T-helper 1 cell (primary cell): ENCODE measurements at places on chromosomes 12 and 14.

GRCh38 chr14:102234331-102235264 lies 70.4 kb downstream of the MOK start:
- no peak for DNase-seq

DNA sequence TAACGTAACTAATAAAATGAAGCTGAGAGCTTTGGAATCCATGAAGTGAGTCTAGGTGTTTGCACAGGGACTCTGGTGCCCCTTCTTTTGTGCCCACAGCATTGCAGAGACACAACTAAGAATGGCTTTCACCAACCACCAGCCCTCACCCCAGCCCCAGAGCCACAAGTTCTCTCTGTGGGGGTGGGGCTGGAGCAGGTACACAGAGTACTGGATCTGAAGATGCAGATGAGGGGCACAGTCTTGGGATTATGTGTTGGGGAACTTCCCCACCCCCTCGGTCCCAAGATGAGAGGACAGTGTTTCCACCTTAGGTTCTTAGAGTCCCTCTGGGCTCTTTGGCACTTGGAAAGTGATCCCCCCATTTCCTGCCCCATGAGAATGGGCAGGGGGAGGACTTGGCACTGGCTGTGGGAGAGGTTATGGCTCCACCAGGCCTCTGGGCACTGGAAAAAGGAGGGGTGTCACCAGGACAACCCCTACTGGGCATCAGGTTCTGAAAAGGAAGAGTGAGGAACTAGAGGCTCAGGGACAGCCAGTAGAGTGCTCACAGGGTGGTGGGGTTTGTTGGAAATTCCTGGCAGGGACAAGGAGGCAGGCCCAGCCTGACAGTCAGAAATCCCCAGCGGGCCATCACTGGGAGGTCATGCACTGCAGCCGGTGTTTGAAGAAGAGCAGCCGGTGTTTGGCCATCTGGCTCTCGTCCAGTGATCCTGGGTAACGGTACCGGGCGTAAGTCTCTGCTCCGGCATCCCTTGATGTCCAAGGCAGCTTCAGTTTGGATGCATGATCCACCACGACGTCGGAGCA lies 6.7 kb downstream of the B4GALNT1 start:
- no peak for DNase-seq

GRCh38 chr12:54590978-54591591 lies 2.6 kb upstream of the PPP1R1A start:
- no peak for DNase-seq

DNA sequence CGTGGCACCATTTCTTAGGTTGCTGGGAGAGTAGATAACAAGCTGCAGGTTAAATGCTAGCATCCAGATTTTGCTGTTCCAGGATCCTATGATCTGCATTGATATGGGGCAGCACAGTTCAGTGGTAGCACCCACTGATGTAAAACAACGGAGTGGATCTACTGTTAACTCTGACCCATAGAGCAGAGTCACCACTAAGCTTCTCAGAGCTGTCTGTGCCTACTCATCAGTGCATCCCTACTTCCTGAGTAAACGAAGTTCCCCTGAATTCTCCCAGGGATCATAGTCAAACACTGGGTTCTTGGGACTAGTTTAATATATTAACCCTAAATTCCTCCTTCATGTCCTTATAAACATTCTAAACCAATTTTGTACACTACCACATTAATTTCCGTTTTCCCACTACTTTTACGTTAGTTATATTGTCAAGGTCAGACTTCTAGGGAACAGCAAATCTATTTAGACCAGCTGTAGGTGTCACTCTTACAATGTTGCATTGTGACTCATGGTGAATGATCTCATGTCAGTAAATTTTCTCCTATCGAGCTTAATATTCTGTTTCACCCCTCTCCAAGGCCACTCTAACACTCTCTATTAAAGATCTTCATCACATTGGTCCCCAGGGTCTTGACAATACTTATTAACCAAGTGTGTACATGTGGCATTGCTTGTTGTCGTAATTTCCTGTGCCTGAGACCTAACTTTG lies 10.3 kb downstream of the RERGL start:
- no peak for DNase-seq

- DNase-seq = no peak
Observed at GRCh38 chr12:104294927-104295668, 8.4 kb upstream of the EID3 start.

- no peak for DNase-seq
Observed at GRCh38 chr12:84960918-84961317, 48.3 kb upstream of the SLC6A15 start.

GRCh38 chr12:133037207-133038005 lies at the start of gene ZNF84:
TSS of gene ZNF84 (plus strand) at chr12:133037509. CDS start at chr12:133041468, 3,959 bp downstream.
- peak; percentile 95 for DNase-seq

GRCh38 chr14:76268700-76269099 lies 107.2 kb upstream of the ESRRB start:
- no peak for DNase-seq

- no peak for DNase-seq
Observed at GRCh38 chr12:34395056-34396005, 373.0 kb downstream of the ALG10 start.

DNA sequence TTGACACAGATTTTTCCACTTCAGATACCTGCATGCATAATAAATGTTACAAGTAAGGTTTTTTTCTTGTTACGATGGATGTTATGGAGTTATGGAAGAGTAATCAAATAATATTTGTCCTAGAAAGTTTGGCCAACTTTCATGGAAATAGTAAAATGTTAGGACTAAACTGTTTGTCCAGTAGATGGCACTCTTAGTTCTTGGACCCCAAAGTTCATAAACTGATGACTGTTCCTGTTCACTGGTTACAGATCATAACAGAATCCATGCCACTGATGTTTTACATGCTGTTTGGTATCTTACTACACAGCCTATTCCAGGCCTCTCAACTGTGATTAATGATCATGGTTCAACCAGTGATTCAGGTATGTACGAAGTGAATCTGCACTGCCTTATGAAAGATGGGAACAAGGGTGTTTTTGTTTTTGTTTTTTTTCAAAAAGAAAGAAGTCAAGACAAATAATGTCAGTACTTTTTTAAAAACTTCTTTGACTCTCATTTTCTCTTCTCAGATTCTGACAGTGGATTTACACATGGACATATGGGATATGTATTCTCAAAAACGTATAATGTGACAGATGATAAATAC lies 48.8 kb upstream of the SLCO1C1 start:
- no peak for DNase-seq

- no peak for DNase-seq
Observed at GRCh38 chr14:52111583-52111982, 42.7 kb upstream of the NID2 start.

GRCh38 chr12:90627180-90627896 lies 327.6 kb downstream of the CCER1 start:
- DNase-seq = no peak

DNA sequence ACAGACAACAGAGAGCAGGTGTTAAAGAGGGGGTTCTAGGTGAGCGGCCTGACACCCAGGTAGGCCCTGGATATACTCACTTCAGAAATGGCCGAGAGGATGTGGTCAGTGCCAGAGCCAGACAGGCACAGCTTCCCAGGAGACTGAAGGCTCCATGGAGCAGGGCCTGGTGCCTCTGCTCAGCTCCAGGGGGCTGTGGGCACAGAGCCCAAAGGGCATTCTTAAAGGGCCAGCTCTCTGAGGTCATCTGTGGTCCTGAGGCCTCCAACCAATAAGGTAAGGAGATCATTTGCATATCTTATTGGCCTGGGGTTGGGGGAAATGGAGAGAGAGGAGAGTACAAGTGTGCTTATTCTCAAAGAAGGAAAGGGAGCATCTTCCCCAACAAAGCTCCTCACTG lies 9.7 kb upstream of the PCK2 start:
- no peak for DNase-seq

- DNase-seq = no peak
Observed at GRCh38 chr12:89962648-89963047, 254.0 kb upstream of the ATP2B1 start.

DNA sequence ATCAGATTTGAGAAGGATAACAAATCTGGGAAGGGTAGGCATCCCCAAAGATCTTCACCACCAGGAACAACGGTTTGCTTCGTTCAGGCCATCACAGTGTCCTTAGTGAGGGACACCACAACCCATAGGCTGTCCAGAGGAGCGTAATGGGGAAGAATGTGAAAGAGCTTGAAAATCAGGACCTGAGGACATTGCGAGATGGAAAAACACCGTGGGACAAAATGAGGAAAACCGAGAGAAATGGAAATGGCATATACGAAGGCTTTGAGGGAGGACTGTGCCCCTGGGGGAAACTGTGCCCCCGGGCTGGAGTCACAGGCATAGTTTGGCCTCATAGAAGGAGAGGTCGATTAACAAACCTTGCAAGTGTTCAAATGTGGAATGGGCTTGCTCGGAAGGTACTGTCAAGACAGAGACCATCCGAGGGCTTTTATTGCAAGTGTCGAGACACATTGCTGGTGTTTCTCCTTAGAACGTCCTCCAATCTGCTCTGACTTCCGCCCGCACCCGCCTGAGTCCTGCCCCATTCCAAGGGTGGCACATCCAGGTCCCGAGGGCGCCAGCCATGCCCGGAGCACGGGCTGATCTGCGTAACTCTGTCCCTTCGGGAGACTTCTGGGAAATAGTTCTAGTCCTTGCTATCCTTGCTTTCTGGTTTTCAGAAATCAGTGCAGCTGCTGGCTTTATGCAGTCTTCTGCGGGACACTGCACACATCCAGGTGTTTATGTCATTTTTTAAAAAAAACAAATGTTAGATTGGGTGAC lies 885 bp upstream of the PALS1 start:
- peak; percentile 16 for DNase-seq

- DNase-seq = no peak
Observed at GRCh38 chr12:39178837-39179236, 264.1 kb downstream of the KIF21A start.

GRCh38 chr12:6337958-6338433 lies 3.9 kb downstream of the TNFRSF1A start:
- DNase-seq = no peak

DNA sequence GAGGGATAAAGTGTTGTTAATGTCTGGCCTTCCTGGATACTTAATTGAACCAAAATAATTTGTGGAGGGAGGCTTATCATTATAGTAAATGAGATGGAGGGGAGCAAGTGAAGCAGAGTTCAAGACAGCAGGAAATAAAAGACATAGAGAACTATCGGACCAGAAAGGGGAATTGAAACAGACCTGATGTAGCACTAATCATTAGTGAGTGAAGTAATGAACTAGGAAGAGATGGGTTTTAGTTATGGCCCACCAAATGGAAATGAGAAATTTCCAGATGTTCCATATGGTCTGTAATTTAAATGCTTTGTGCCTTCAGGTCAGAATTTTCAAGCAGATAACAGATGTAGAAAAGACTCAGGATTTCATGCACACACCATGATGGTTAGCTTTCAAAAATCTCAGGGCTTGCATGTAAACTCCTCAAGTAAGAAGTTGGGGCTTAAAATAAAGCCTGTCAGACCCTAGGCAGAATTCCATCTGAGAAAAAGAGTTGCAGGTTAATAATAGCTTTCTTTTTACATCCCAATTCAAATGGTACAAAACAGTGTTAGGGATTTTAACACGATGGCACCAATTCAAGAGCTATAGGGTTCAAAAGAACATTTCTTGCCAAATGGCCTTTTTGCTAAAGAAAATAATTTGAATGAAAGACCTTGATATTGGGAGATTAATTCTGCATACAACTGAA lies 355.8 kb downstream of the FSCB start:
- DNase-seq = no peak

GRCh38 chr12:105409801-105410471 lies 79.4 kb downstream of the C12orf75 start:
- DNase-seq = no peak
